Stimulated activated CD4-positive, alpha-beta T cell treated with anti-CD3 and anti-CD28 coated beads, Interleukin-1b, Interleukin-23, amount 100 ng/mL, for 48 hours (primary cell): ENCODE measurements at places on chromosomes 2 and 18.
A peak's percentile ranks its signal among the peaks of the same experiment; 100 is the strongest.

DNA sequence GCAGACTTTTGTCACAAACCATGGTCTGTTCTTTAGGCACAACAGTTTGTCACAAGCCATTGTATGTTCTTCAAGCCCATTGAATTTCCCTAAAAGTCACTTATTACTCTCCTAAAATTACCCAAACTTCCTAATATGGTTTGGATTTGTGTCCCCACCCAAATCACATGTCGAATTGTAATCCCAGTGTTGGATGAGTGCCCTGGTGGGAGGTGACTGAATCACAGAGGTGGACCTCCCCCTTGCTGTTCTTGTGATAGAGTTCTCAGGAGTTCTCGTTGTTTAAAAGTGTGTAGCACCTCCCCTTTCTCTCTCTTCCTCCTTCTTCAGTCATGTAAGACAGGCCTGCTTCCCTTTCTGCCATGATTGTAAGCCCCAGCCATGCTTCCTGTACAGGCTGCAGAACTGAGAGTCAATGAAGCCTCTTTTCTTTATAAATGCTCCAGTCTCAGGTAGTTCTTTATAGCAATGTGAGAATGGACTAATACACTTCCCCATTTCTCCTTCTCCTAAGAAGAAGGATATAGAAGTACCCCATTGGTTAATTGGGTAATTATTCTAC, 11.2 kb upstream of the GYPC start:
- no peak for DNase-seq

DNA sequence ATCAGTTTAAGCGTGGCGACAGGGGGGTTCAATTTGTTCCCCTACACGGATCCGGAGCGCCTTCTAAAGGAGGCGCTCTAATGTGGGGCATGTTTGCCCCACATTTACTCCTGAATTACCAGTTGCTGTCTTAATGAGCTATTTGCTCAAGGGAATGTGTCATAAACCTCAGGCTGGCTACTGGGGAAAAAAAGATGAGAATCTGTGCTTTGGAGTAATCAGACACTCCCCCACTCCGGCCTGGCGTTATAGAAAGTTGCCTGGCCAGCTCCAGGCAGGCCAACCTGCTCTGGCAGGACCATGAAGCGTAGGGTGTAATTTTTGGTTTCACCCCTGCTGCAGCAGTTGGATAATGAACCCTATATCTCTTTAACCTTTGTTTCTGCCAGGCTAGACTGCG, 31.0 kb upstream of the MAP3K20 start:
- no peak for DNase-seq

DNA sequence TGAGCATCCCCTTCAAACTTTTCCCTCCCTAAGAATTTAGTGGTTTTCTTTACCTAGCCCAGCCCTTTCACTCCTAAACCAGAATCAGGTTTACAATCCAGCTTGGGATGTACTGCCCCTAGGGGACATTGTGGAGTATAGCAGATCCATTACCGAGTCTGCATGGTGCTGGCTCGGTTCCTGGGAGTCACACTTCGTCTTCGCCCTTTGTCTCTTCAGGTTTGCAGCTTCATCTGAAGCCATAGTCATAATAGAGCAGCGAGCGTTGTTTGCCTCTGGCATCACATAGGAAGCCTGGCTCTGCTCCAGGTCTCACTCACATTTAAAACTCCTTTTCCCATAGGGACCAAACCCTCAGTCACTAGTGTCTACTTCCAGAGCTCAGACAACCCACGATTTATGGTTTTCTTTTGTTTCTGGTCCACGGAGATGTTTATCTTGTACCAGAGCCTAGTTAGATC, 16.8 kb upstream of the LYPD6 start:
- no peak for DNase-seq

DNA sequence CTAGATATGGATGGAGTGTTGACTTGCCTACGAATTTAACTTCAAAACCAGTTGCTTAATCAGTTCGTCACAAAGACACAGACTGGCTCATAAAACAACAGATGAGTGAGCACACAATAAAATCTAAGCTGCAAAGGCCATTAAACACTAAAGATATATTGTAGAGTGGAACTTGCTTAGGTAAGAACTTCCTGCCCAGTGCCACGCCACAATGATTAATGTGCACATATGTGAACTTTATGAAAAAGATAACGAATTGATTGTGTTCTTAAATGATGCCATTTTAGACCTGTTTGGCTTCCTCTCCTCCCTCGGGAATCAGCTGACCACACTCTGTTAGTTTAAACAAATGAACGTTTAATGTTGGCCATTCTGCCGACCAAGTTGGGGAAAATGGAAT, 2031.3 kb upstream of the CELF4 start:
- no peak for DNase-seq

DNA sequence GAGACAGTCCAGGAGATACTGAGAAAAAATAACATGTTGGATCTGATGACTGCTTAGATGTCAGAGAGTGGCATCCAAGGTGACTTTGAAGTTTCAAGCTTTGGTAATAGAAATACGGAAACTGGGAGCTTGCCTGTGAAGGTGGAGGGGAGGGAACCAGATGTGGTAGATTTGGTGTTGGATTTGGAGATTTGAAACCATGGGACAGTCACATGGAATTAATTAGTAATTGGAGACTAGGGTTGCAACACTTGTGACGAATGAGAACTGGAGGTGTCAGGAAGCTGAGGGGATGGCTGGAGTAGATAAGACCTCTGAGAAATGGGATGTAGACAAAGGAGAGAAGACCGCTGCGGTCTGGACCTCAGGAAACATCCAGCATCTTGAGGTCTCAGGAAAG, 46.7 kb downstream of the RPL37A start:
- no peak for DNase-seq

- DNase-seq, result no peak
These were observed 37.4 kb downstream of the FAM178B start for GRCh38 chr2:96948834-96949520.

- no peak for DNase-seq
These were observed 112.7 kb upstream of the DLX2 start for GRCh38 chr2:172215172-172215935.

GRCh38 chr2:127701651-127702394, 526 bp downstream of the SFT2D3 start:
- peak; percentile 81 for DNase-seq

DNA sequence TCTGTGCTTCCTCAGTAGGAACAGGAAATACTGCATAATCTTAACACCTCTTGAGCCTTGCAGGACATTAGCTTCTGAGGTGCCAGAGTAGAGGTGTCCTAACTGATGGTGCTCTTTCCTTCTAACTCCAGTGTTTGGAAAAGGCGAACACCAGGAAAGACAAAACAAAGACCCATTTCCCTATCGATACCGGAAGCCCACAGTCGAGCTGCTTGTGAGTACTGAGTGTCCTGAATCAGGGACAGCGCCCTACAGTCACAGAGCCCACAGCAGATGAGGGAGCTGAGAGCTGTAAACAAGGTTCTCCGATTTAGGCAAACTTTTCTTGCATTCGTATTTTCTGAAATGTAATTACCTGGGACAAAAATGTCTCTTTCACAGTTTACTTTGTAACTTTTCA, 50.7 kb downstream of the SLC14A2 start:
- DNase-seq, result no peak

DNA sequence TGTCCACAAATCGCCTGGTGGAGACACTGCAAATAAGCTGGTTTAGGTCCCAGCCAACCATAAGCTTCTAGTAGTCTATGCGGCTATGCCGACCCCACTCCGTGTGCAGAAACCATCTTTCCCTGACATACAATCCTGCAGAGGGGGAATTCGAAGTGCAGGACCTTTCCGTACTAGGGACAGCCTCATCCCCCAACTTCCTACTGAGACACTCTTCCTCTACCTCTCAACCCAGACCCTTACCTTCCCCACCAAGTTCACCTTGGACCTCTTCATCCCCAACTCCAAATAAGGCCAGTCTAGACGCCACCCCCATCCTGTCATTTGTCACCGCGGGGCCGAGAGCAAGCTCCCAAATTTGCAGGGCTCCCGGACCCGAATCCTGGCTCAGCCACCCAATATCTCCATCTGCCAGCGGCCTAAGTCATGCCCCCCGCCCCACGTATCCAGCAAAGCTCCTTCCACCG, 496 bp downstream of the SUCLG1 start:
- peak; percentile 9 for DNase-seq

DNA sequence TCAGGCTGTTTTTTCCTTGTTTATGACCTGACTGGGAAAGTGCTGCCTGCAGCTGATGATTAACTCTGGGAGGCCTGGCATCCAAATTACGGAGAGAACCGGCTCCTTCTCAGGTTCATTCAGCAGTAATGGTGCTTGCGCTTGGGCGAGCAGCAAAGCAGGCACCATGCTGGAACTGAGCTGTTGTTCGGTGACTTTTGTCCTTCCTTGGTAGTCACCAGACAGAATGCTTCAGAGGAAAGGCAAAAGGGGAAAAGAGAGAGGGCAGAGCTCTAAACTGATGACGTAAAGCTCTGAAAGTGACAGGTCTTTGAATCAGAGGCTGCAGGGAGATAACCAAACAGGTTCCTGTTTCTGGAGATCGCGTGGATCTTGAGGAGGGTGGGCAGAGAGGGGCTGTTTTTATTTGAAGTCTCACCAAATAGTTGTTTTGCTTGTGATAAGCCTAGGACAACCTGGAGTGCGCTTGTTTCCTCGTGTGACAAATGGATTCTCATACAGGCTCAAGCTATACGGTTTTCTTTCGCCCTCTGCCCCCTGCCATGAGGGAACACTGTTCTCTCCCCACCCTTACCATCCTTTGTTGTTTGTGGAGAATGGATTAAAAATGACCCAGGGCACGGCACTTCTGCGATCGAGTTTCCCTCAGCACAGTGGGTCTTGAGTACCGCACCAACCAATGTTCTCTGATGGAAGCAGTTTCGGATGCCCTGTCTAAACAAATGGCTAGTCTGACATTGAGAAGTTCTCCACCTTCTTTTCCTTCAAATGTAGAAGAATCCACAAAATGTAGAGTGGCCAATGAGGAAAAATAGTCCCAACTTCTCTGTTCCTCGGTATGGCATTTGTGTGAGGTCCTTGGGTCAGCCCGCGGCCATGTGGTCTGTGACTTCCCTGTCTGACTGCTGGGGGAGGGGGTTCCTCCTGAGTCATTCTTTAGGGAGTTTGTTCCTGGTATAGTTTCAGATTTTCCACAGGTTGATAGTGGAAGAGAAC, 1.3 kb downstream of the RASGRP3 start:
- DNase-seq, result peak; percentile 27

- DNase-seq, result no peak
These were observed 9.0 kb downstream of the EMX1 start for GRCh38 chr2:72926368-72926767.

GRCh38 chr2:33207151-33207740, 260.5 kb downstream of the LTBP1 start:
- no peak for DNase-seq

DNA sequence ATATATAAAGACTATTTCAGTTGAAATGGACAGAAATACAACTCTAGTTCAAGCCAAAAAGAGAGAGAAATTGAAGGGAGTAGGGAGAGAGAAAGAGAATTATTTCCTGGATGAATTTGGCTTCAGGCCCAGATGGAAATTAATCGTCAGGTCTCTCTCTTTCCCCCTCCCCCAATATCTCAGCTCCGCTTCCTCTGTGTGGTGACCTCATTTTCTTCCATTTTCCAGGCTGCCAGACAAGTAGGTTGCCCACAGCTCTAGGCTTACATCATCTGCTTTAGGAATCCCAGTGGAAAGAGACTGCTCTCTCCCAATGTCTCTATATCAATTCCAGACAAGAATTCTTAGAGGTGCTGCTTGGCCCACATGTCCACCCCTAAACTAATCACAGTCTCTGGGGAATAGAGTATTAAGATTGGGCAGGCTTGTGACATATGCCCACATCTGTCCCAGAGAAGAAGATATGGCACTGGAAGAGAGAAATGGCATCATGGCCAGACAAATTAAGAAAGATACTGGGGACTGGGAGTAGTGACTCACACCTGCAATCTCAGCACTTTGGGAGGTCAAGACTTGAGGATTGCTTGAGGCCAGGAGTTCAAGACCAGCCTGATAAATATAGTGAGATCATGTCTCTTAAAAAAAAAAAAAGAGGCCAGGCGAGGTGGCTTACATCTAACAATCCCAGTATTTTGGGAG, 37.2 kb upstream of the CFAP36 start:
- no peak for DNase-seq

DNA sequence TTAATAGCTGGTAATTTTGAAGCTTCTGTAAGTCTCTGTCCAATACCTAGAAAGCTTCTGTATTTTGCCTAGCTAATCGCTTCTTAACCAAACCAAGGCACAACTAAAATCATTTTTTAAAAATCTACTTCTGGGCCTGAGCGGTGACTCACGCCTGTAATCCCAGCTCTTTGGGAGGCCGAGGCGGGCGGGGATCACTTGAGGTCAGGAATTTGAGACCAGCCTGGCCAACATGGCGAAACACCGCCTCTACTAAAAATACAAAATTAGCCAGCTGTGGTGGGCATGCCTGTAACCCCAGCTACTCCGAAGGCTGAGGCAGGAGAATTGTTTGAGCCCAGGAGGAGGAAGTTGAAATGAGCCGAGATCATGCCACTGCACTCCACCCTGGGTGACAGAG, 148.6 kb upstream of the FIGN start:
- no peak for DNase-seq

GRCh38 chr2:66803726-66804125, 368.8 kb downstream of the MEIS1 start:
- DNase-seq, result no peak

DNA sequence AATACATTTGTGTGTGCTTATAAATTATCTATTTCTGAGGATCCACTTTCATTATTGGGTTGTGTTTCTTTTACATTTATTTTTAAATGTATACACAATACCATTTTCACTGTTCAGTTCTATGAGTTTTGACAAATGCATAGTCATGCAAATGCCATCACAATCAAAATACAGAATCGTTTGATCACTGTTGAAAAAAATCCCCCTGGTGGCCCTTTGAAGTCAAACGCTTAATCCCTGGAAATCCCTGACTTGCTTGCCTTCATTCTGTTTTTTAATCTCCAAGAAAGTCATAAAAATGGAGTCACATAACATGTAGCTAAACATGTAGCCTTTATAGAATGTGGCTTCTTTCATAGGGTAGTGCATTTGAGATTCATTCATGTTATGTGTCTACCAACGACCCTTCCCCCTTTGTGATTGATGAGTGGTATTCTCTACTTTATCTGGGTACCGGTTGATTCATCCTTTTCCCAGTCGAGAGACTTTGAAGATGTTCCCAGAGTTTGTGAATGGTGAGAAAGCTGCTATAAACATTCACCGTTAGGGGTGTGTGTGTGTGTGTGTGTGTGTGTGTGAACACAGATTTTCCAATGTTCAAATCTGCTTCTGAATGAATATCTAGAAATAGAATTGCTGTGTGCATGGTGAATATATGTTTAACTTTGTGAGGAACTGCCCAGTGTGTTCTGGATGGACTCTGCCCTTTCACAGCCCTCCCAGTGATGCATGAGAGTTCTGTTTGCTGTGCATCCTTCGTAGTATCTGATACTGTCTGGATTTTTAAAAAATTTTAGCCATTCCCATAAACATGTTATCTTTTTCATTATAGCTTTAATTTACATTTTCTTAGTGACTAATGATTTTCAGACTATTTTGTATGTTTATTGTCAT, 173.6 kb downstream of the GALR1 start:
- DNase-seq, result no peak

GRCh38 chr18:55862693-55863390, 274.9 kb upstream of the TCF4 start:
- no peak for DNase-seq

GRCh38 chr2:70752396-70752795, 15.6 kb downstream of the ADD2 start:
- DNase-seq, result no peak
